ENCODE measurements at places on chromosomes 7 and 10.

GRCh38 chr7:15798081-15798480 is 111.6 kb upstream of the MEOX2 start:
- DNase-seq = no peak

GRCh38 chr10:3330663-3331062 is 158.1 kb upstream of the PITRM1 start:
- DNase-seq = peak; percentile 57

- no peak for DNase-seq
Measured at GRCh38 chr10:43084812-43085211, 7.9 kb downstream of the RET start.

DNA sequence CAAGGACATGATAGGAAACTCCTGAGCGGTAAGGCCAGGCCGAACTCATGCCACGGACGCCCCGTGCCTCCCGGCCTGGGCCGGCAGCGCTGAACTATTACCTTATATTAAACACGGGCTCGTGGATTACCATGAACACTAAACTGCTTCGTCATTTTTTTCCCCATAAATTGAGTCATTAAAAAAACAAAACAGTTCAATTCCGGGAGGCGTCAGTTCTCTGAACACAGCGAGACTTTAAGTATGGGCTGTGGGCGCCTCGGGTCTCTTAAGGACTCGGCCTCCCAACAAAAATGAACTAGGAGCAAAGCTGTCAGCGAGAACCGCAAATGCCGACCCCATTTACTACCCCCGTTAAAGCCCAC is 519 bp downstream of the PITRM1 start:
- peak; percentile 76 for DNase-seq

DNA sequence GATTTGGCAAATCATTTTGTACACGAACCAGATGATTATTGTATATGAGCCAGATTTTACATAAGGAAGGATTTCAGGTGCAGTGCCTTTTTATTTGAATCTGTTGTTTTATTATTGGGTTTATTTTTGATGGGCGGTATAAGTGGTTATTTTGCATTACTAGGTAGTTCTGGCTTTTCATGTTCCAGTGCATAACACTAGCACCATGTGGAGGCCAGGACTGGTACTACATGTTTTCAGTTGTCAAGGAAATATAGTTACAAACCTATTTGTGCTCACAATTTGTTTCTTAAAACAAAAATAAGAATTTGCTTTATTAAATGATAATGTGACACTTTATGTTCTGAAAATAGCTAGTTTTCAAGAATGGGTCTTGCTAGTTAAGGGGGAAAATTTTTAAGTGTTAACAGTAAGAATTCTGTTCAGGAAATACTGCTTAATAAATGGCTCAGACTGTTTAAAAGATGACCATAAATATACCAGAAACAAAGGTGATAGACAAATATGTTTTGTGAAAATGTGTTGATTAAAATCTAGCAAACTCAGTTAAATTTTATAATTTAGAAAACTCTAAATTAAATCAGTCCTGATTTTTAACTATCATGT is 7.1 kb upstream of the SEMA3E start:
- DNase-seq = peak; percentile 42

DNA sequence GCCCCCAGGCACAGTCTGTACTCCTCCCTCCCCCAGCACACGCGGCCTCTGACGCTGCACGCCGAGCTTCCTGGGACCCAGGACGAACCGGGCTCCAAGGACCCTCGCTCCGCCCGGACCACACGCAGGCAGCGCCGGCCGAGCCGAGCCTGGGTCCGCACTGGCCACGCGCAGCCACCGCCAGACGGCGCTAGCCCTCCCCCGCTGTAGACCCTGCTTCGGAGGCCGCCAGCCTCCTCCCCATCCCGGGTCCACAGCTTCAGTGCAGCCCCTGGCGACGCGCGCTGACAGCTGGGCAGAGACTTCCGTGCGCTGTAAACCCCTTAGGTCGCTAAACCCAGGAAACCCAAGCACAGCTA is 936 bp upstream of the TCERG1L start:
- peak; percentile 26 for DNase-seq

DNA sequence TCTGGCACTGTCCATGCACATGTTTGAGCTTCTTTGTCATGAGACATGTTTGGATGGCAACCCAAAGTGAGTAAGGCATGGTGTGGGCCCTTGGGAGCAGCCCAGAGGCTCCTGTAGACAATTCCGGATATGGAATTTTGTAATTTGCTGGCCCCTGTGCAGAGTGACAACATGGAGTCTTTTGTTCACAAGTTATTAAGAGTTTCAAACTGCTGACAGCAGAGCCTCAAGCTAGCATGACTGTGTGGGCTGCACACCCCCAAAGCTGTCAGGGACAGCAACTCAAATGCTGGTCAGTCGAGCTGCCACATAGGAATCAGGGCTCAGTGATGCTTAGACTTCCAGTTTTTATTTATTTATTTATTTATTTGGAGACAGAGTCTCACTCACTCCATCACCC is 7.0 kb upstream of the MYL7 start:
- no peak for DNase-seq

DNA sequence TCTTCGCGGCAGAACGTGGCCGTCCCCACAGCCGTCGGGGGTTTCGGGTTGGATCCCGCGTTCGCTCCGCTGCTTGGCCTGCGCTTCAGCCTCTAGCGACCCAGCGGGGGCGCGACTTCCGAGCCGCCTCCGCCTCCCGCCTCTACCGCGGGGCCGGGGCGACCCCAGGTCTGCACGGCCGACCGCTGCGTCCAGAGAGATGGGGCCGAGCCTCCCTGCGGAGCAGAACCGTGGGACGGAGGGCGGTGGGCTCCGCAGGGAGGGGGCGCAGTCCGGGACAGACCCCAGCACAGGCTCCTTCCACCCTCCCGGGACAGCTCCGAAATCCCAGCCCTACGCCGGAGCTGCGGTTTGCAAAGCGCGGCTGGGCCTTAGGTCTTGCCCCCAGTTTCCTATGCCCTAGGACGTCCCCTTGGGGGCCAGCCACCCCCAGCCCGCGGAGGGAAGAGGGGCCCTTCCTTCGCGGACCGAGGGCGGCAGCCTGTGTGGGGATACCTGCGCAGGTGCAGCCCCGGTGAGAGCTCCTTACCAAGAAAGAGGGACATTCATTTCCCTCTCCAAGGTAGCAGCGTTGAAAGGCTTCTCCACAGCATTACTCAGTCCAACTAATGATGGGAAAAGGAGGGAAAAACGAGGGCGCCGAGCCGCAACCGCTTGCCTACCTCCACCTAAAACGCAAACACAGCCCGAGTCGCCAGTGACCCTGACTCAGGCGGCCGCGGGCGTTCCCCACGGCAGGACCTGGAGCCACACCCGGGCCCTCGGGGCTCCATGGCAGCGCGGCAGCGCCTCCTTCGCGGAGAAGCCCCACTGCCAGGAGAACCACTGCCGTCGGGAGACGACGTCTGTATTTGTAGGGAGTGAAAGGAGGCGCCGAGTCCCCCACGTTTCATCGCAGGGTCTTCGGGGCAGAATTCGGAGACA is 115.7 kb downstream of the BMS1 start:
- no peak for DNase-seq
